Activated CD8-positive, alpha-beta memory T cell treated with anti-CD3 and anti-CD28 coated beads for 1 hour (primary cell): ENCODE measurements at places on chromosomes 5 and 9.

GRCh38 chr5:167608390-167609272 lies 682.8 kb upstream of the WWC1 start:
- DNase-seq, result no peak

- no peak for DNase-seq
Measured at GRCh38 chr5:175797521-175798038, 73.8 kb upstream of the CPLX2 start.

DNA sequence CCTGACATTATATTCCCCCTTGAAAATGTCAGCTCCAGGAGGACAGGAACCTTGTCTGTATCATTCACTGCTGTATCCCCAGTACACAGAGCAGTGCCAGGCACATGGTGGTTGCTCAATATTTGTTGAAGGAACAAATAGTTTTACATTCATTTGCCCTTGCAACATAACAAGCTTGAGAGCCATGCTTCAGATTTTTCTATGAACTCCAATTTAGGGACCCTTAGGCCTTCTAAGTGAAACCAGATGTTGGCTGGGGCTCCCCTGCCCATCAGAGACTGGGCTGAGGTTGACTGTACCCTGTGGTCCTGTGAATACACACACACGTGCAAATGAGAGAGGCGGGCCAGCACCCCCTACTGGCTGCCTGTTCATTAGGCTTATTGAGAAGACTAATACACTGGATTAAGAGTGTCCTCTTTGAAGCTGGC lies 214.9 kb upstream of the WWC1 start:
- DNase-seq, result no peak

DNA sequence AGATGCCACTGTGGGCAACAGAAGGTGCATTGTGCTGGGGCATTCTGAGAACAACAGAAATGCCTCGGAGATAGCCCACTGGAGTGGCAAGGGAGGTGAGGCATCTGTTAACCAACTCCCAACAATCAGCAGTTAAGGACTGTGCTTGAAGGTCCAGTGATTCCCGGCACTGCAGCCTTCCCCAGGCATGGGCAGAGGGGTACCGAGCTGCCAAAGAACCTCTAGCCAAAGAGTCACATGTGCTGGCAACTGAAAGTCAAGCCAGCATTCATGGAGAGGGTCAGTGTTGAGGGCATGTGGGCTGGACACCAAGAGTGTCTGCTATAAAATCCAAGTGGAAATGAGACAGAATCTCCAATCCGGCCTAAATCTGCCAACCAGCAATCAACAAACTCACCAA lies 149.6 kb downstream of the ASTN2 start:
- DNase-seq, result no peak

DNA sequence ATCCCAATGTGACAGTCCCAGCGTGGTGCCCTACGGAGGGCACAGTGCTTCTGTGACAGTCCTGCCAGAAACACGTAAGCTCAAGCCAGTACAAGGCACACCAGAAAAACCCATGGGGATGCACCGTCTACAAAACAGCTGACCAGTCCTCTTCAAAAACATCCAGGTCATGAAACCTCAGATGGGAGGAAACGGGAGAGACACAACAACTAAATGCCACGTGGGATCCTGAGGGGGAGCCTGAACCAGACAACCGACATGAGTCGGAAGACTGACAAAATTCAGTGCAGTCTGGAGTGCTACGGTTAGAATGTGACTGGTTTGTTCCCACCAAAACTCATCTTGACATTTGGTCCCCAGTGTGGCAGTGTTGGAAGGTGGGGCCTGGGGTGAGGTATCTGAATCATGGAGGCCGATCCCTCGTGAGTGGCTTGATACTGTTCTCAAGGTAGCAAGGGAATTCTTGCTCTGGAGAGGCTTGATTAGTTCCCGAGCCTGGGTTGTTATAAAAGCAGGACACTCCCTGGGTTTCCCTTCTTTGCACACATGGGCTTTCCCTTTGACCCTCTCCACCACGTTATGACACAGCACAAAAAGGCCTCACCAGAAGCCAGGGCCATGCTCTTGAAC lies 55.4 kb downstream of the ADAMTS2 start:
- DNase-seq, result no peak

DNA sequence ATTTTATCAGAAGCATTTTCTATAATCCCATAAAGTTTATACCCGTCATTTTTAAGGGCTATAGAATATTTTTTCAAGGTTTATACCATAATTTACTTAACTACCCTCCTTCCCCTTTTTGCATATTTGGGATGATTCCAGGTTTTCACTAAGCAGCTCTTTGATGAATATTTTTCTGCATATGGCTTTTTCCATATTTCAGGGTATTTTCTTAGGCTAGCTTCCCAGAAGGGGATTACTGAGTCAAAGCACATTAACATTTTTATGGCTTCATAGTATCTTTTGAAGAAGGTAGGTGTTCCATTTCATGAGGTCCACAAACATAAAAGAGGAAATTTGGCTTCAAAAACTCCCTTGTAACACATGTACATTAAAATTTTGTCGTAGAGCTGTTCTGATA lies 14.6 kb upstream of the COL15A1 start:
- DNase-seq, result no peak

DNA sequence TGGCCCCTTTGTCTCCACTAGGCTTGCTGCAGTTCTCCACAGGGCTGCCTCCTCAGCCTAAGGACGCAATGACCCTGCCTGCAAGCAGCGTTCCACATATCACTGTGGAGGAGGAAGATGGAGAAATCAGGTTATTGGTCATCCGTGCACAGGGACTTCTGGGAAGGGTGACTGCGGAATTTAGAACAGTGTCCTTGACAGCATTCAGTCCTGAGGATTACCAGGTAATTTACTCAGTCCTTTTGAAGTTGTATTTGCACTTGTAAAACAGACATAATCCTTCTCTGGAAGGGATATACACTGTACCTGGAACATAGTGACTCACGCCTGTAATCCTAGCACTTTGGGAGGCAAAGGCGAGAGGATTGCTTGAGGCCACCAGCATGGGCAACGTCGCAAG lies 116.6 kb downstream of the ADGRV1 start:
- DNase-seq, result no peak

GRCh38 chr9:98410185-98410697 lies 154.8 kb upstream of the TBC1D2 start:
- no peak for DNase-seq

- DNase-seq, result no peak
Measured at GRCh38 chr5:146721073-146721815, 157.3 kb downstream of the PPP2R2B start.

GRCh38 chr9:136665704-136666371 lies 3.1 kb downstream of the EGFL7 start:
- DNase-seq, result no peak

DNA sequence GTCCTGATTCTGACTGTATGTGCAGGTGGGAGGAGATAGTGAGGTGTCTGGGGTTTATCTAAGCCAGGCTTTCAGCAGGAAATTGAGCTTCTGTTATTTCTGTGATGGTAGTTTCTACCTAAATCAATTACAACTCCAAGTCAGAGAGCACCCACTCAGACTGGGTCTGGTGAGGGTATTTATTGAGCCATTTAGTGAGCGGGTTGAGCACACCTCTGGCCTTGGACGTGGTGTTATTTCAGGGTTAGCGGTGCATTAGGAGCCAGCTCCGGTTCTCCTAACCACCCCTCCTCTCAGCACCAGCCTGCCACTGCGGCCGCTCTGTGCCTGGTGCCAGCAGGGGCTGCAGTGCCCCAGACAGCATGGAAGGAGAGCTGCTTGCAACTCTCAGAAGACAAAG lies 238.9 kb downstream of the CACNA1B start:
- no peak for DNase-seq

DNA sequence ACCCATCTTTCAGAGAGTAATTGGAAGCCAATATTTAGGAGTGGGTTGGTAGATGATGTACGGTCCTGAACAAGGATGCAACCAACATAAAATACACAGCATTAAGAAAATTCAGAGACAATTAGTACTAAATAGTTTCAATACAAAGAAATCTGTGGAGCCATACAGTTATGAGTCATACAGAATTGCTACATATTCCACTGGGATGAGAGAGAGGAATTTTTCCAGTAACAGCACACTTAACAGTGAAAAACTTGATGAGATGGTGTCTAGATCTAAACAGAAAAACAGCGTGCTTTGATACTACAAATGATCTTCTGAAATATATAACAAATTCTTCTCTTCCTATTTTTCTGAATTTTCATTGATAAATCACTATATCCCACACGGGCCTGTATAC lies 1999.3 kb upstream of the CDH9 start:
- no peak for DNase-seq

- no peak for DNase-seq
Measured at GRCh38 chr5:72584466-72584865, 77.3 kb upstream of the ZNF366 start.

DNA sequence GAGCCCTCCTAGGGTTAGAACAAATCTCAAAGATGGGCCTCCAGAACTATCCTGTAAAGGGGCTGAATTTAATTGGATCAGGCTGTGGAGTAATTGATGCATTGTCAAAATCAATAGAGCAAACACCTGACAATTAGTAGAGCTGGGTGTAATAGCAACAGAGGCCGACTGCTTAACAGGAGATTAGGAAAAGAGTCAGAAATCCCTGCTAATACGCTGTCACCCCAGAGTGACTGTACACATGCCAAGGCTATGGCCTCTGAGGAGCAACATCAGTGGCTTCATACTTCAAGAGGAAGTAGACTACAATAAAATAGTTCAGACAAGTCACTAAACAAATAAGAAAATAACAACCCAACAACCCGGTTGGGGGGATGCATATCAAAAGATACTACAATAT lies 18.7 kb upstream of the GRPEL2 start:
- DNase-seq, result no peak

DNA sequence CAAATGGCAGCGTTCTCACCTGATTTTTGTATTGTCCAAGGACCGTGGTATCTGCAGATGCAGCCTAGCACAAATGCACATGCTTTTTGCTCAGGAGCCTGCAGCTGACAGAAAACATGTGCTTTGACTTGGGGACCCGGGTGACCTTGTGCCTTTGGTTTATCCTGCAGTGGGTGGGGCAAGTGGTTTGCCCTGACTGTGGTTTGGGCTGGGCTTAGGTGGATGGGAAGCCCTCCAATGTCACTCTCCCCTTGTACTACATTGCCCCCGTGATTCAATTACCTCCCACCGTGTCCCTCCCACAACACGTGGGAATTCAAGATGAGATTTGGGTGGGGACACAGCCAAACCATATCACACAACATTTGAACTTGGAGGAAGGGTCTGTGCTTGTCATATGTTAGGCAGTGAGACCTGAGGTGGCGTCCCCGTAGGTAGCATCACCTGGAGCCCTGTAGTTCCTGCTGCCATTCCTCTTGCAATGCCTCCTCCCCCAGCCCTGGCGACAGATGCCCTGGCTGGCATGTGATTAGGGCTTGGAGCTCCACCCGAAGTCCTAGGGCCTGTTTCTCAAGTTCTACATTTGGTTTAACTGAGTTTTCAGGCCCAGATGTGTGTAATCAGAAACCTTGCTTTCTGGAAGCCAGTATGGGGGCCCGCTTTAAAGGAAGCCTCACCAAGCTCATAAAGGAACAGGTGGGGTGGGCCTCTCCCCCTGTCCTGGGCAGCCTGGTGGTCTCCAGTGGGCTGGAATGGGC lies 2.1 kb downstream of the ANKRD33B start:
- no peak for DNase-seq

DNA sequence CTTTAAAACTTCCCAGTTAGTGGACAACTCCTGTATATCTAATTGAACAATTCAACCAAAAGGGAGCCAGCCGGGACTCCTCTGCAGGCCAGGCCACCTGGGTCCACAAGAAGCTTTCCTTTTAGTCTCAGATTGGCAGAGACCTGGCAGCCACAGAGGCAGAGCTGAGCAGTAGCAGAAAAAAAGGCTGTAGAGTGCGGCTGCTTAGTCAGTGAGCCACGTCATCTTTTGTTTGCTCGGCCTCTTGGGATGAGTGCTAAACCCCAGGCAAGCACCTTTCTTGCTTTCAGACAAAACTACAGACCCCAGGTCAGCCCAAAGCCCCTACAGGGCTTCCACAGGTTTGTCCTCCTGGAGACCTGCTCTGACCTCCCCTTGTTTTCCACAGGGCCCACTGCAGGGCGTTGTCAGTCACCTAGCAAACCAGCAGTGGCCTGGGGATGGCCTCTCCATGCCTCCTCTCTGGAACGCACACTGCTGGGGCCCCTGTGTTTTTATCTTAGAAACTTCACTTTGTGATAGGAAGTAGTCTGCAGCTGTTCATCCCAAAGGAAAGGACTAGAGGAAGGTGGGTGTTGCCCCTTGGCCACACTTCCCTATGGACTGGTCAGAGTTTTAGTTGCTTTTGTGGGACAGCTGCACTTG lies 49.9 kb downstream of the SHB start:
- DNase-seq, result no peak

DNA sequence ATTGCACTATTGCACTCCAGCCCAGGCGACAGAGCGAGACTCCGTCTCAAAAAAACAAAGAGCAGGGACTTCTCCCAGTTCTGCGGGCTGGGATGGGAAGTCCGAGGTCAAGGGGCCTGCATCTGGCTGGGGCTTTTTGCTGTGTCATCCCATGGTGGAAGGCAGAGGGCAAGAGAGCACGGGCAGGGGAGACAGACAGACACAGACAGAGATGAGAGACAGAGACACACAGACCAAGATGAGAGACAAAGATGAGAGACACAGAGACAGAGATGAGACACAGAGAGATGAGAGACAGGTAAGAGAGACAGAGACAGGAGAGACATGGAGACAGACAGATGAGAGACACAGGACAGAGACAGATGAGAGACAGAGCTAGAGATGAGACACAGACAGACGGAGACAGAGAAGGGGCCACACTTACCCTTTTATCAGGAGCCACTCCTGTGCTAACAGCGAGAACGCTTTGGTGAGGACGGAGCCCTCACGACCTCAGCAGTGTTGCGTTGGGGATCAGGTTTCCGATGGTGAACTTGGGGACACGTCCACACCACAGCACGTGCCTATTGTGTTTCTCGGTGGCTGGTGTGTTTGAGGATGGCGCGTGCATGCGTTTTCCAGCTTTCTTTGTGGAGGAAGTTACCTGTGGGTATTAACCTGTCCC lies 8.9 kb upstream of the TOR4A start:
- no peak for DNase-seq

- DNase-seq, result no peak
Measured at GRCh38 chr9:84839541-84839940, 170.0 kb downstream of the NTRK2 start.

GRCh38 chr5:171966270-171966669 lies 40.2 kb downstream of the FBXW11 start:
- DNase-seq, result no peak

GRCh38 chr9:102428305-102428704 lies 566.8 kb upstream of the CYLC2 start:
- no peak for DNase-seq

- DNase-seq, result no peak
Measured at GRCh38 chr5:140481758-140482157, 65.7 kb upstream of the EIF4EBP3 start.

DNA sequence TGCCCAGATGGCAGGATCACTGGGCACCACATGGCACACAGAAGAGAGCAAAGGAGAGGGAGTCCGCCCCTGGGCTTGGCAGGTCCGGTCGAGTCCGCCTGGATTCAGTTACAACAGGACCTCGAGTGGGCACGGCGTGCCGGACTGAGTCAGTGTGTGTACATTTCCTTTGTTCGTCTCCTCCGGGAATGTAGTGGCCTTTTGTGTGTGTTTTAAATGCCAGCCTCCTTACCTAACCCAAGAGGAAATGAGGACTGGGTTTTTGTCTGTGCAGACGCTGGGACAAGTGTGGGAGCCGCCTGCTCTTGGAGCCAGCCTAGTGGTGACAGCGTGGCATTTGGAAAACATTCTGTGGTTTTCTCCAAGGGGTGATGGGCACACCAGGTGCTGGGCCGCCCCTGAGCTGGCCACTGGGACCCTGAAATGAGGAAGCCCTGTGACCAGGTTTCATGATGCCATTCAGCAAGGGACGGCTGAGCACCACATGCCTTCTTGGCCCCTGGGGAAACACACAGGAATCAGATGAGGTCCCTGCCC lies 9.6 kb downstream of the NEK6 start:
- DNase-seq, result no peak

- no peak for DNase-seq
Measured at GRCh38 chr5:134120386-134121138, 6.1 kb downstream of the TCF7 start.
